ENCODE measurements at places on chromosomes 6 and 20. TPM values are rescaled to one million over a fixed set of nuclear protein-coding genes. Genes with fewer than 3 reads are reported as not detected.

Gene RRAGD
- total RNA-seq: 31.4 TPM

Gene BPIFB2
- not detected for total RNA-seq

- no peak for DNase-seq
- H3K4me1 ChIP-seq: no peaks in the 10 kb centered on the region
- no peaks in the 10 kb centered on the region for H3K36me3 ChIP-seq
- H3K4me3 ChIP-seq: no peak overlapping the region
- H3K27me3 ChIP-seq: no peaks in the 10 kb centered on the region
Measured at GRCh38 chr6:62262283-62262682, 23.7 kb downstream of the KHDRBS2 start.

DNA sequence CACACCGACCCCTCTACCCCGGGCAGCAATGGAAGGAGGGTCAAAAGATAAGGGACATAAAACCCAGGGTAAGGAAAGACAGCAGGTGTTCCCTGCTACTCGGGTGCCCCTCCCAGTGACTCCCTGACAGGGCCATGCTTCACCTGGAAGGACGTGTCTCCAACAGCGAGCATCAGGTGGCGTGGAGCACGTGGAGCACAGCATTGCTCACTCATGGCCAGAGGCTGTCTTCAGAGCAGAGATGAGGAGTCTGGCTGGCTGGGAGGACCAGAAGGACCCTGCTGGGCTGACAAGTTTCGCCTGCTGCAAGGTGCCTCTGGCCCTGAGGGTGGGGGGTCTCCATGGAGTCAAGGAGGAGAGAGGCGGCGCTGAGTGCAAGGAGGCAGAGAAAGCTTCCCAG lies 15.3 kb upstream of the CDH22 start:
- H3K4me3 ChIP-seq: no peak overlapping the region
- H3K27ac ChIP-seq: no peak overlapping the region
- DNase-seq: no peak
- peaks cover 98% of the 10 kb centered on the region for H3K27me3 ChIP-seq
- no peaks in the 10 kb centered on the region for H3K36me3 ChIP-seq

GRCh38 chr6:134590449-134590848 lies 272.5 kb upstream of the SGK1 start:
- H3K4me3 ChIP-seq: no peak overlapping the region
- H3K4me1 ChIP-seq: no peaks in the 10 kb centered on the region
- no peak for DNase-seq
- no peaks in the 10 kb centered on the region for H3K36me3 ChIP-seq
- H3K27ac ChIP-seq: no peak overlapping the region
- H3K27me3 ChIP-seq: no peaks in the 10 kb centered on the region

Measured in esophagus muscularis mucosa (tissue), 4 donors.